ENCODE measurements at places on chromosomes 2 and 18.
A peak's percentile ranks its signal among the peaks of the same experiment; 100 is the strongest.

DNA sequence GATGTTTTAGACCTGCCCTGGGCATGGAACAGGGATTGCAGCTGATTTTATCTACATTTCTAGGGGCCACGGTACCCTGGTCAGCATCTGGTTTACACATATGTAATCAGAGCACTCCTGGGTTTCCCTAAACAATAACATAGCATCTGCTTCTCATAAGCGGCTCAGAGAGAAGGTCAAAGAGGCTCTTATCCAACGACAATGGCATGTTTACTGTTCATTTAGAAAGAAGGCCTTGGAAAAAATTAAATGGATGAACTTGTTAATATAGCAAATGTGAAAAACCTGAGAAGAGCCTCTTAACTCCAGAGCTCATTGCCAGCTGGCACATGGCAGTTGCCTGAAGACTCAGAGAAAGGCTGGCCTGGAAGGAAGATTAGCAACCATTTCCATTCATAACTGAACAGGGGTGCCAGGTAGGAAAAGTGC lies 202.8 kb upstream of the THUMPD2 start:
- peak; percentile 11 for DNase-seq

GRCh38 chr2:149860276-149860921 lies 272.8 kb upstream of the MMADHC start:
- DNase-seq: peak; percentile 79

DNA sequence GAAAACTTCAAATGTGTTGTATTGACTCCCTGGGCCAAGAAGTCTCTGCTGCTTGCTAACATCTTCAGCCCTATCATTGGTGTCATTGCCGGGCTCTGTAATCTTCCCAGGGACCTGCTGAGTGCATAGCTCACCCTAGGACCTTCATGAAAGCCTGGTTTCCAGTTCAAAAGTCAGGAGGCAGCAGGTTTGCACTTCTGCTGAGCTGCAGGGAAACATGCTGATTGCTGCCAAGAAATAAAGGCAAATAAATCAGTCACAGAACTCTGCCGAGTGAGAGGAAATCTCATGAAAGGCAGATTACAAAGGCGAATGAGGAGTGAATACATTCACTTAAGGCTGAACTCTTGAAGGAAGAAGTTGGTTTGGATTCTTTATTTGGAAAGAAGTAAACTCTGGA lies 1947.6 kb upstream of the CELF4 start:
- no peak for DNase-seq

- no peak for DNase-seq
Measured at GRCh38 chr18:38930881-38931753, 1365.5 kb upstream of the CELF4 start.

- peak; percentile 7 for DNase-seq
Measured at GRCh38 chr2:234841321-234842015, 110.3 kb upstream of the SH3BP4 start.

All from AG08395 (cell line).